GM13976 (cell line): ENCODE measurements at places on chromosomes 1 and 21.

DNA sequence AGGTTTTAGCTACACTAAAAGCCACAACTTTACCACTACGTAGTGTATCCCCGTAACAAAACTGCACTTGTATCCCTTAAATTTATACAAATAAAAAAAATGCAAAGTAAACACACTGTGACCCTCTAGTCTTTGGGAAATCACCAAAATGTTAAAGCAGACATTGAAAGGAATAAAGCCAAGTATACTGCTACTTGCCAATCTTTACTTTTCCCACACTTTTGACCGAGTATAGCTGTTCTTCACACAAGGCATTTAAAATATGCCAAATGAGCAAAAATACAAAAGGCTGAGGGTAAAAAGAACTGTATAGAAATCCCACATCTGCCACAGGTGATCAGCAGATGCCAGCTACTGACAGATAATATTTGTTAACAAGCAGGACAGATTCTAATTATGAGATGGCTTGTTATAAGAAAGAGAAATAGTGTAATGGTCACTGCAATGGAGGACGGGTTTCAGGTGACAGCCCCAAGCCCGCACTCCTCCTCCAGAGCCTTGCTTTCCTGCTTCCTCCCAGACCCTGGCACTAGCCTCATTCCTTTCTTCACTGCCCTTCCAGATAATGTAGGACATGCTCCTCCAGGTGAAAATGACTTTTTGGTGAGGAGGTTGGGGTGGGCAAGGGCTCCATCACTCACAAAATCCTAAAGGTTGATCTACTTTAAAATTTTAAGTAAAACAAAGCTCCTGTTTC lies 18.1 kb downstream of the KCNT2 start:
- DNase-seq = no peak

DNA sequence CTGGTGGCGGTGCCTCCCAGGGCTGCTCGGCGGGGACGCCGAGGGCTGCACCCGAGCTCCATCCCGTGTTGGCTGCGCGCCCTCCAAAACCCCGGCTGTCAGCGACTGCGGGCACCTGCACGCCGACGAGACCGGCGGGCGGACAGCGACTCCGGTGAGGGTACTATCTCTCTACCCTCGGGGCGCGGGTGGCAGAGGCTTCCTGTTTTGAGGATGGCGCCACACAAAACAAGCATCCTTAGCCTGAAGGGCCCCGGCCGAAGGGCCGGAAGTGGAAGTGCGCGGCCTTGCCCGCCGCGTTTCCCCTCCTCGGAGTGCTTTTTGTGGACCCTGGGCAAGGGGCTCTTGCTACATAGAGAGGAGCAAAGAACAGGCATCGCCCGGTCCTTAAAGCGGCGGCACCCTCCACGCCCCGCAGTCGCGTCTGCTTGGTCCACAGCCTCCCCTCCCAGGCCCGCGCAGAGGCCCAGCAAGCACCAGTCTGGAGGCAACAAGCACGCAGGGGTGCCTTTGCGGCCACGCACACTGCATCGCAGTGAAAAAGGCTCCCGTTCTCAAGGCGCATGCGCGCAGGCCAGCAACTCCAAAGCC lies 561 bp upstream of the COQ8A start:
- peak; percentile 67 for DNase-seq

GRCh38 chr1:3501856-3502640 lies 47.6 kb downstream of the ARHGEF16 start:
- peak; percentile 80 for DNase-seq

DNA sequence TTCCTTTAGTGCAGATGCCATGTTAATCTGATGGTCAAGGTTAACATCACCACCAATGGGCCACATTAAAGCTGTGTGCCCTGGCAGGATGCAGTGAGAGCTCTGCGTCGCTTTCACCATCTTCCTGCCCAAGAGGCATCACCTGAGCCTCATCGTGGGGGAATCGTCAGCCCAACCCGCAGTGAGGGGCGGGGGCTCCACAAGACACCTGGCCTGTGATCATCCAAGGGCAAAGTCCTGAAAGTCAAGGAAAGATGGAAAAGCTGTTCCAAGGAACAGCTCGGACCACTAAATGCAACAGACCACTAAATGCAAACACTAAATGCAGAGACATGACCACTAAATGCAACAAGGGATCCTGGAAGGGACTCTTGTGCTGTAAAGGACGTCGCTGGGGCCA lies 49.9 kb downstream of the WDR4 start:
- DNase-seq = no peak

DNA sequence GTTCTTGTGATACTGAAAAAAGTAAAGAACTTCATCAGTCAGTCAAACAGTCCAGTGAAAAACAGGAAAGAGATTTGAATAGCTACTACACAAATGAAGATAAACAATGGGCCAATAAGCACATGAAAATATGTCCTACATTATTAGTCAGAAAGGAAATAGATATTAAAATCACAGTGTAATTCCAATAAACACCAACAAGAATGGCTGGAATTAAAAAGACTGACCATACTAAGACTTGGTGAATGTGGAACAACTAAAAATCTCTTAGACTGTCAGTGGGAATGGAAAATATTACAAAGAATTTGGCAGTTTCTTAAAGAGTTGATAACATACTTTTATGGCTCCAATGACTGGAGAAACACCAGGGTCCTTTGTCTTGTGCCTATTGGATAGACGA lies 241.8 kb upstream of the USP24 start:
- no peak for DNase-seq

DNA sequence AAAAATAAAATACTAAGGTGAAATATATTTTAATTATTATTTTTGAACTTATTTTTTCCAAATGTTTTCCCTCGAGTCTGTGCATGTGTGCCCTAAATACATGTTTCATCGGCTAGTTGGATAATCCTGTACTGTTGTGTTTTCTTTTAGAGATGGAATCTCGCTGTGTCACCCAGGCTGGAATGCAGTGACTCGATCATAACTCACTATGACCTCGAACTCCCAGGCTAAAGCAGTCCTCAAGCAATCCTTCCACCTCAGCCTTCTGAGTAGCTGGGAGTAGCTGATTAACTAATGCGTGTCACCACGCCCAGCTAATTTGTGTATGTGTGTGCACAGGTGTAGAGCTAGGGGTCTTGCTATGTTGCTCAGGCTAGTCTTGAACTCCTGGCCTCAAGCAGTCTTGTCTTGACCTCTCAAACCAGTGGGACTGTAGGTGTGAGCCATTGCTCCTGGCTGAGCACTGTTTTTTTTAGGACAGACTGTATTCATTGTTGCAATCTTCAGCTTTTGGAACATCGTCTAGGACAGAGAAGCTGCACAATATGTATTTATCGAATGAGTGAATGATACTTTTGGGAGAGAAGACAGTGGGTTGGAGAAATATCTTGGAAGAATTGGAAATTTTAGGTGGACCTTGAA lies 4.8 kb upstream of the TMCO1 start:
- DNase-seq = no peak

GRCh38 chr21:28106370-28106890 lies 886.2 kb downstream of the LTN1 start:
- no peak for DNase-seq

DNA sequence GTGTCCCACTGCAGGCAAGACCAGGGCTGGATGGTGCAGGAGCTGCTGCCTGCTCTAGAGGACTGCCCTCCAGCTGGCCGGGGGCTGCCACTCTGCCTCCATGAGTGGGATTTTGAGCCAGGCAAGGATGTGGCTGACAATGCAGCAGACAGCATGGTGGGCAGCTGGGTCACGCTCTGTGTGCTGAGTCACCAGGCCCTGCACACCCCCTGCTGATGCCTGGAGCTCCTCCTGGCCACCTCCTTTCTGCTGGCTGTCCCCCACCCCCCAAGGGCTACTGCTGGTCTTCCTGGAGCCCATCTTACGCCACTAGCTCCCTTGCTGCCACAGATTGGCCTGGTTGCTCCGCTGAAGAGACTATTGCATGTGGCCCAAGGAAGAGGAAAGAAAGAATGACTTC lies 3.9 kb upstream of the ZSCAN20 start:
- no peak for DNase-seq

GRCh38 chr1:204792354-204792692 lies 78.3 kb upstream of the NFASC start:
- no peak for DNase-seq

- no peak for DNase-seq
Observed at GRCh38 chr1:86846164-86846647, 67.7 kb downstream of the SELENOF start.

GRCh38 chr1:35557118-35557610 lies at the start of gene KIAA0319L:
TSS of gene KIAA0319L (minus strand) at chr1:35557403. CDS start at chr1:35554491, 2,912 bp downstream.
- DNase-seq = peak; percentile 93

GRCh38 chr21:30577766-30578165 lies 12.4 kb downstream of the KRTAP22-2 start:
- DNase-seq = no peak

GRCh38 chr1:100585786-100586185 lies 47.8 kb downstream of the GPR88 start:
- no peak for DNase-seq

DNA sequence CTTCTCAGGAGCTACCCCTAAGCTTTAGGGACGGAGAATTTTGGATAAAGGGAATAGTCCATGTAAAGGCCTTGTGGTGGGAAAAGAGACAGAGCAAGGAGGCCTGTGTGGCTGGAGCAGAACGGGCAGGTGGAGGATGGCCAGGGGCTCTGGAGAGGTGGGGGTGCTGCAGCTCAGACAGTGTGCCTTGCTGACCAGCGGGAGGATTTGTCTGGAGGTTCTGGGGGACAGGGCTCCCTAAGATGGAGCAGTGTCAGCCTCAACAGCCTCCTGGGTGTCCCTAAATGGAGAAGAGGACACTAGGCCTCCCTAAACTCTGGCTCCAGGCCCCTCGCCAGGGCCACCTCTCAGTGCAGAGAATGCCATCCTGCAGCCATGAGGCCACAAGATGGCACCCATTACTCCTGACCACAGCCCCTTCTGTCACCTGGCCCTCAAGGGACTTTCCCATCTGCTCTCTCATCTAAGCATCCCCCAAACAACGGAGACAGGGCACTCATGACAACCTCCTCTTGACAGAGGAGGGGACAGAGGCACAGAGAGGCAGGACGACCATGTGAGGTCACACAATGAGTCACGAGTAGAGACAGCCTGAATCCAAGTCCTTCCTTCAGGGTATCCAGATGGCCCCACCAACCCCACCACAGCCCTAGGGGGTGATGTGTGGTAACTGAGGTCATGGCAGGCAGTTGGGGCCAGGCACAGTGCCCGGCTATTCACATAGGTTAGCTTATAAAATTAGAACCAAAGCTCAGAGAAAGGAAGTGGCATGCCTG lies 94.7 kb downstream of the DMRTB1 start:
- no peak for DNase-seq

- no peak for DNase-seq
Observed at GRCh38 chr1:245441689-245442088, 286.9 kb downstream of the KIF26B start.

DNA sequence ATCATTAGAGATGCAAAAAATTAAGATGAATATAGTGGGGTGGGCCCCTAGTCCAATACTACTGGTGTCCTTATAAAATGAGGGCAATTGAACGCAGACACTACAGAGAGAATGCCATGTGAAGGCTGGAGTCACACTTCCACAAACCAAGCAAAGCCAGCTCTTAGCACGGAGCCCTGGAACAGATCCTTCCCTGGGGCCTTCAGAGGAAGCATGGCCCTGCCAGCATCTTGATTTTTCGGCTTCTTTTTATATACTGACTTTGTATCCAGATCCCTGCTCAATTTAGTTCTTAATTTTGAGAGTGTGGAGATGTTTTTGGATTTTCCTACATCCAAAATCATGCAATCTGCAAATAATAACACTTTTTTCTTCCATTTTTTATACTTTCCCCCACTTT lies 10.2 kb upstream of the KIAA1614 start:
- DNase-seq = no peak

DNA sequence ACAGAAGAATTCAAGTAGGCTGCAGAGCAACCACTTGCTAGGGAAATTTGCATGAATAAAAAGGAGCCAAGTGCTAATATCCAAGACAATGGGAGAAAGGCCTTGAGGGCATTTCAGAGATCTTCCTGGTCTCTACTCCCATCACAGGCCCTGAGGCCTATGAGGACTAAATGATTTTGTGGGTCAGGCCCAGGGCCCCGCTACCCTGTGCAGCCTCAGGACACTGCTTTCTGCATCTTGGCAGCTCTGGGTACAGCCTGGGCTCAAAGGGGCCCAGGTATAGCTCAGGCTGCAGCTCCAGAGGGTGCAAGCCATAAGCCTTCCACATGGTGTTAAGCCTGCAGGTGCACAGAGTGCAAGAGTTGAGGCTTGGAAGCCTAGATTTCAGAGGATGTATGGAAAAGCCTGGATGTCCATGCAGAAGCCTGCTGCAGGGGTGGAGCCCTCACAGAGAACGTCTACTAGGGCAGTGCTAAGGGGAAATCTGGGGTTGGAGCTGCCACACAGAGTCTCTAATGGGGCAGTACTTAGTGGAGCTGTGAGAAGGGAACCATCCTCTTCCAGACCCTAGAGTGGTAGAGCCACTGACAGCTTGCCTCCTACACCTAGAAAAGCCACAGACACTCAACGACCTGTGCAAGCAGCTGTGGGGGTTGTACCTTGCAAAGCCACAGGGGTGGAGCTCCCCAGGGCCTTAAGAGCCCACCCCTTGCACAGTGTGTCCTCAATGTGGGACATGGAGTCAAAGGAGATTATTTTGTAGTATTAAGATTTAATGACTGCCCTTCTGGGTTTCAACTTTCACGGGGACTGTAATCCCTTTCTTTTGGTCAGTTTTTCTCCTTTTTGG lies 13.7 kb upstream of the ACTRT2 start:
- no peak for DNase-seq

DNA sequence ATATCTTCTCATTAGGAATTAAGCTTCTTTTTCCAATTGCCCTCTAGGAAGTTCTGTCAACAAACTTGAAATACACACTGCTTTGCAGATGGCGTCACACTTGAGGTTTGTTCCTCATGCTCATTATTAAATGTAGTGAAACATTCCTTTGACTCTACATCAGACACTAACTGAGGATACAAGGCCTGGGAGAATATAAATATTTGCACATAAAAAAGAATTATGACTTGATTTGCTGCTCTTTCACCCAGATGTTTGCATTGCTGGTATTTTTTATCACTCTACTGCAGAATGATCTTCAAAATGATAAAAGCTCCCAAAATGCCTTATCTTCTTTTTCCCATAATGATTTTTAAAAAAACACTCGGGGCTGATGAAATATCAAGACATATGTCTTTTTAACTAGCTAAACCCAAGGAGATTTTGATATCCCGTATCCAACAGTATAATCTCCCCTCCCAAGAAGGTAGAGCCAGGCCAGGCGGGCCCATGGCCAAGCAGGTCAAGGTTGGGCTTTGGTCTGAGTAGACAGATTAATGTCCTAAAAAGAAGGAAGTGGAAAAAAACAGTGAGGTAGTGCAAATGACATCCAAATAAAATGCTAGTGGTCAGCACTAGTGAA lies 264.6 kb downstream of the HHIPL2 start:
- DNase-seq = no peak
